ENCODE measurements at places on chromosomes 6 and 20.

GRCh38 chr6:17505062-17505476 lies 95.0 kb upstream of the FAM8A1 start:
- H3K4me3 ChIP-seq, result no peak overlapping the region
- H3K36me3 ChIP-seq, result no peaks in the 10 kb centered on the region
- no peaks in the 10 kb centered on the region for H3K4me1 ChIP-seq
- H3K27me3 ChIP-seq, result no peaks in the 10 kb centered on the region
- DNase-seq, result no peak
- no peak overlapping the region for H3K27ac ChIP-seq

DNA sequence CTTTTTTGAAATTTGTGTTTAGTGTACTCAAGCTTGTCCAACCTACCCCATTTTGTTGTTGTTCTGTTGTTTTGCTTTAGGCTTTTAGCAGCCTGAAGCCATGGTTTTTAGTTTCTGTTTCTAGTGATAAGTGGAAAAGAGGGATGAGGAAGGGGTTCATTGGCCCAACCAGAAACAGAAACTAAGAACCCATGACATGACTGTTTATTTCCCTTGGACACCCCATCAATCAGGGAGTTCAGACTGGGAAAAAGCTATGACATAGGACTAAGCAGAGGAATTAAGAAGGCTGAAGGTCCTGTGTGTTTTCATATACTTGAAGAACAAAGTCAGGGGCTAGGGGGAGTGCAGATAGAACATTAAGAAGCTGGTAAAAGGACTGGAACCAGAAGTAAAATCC lies 194.5 kb upstream of the THEMIS start:
- no peak overlapping the region for H3K4me3 ChIP-seq
- H3K27me3 ChIP-seq, result no peaks in the 10 kb centered on the region
- H3K4me1 ChIP-seq, result peaks cover 6% of the 10 kb centered on the region

DNA sequence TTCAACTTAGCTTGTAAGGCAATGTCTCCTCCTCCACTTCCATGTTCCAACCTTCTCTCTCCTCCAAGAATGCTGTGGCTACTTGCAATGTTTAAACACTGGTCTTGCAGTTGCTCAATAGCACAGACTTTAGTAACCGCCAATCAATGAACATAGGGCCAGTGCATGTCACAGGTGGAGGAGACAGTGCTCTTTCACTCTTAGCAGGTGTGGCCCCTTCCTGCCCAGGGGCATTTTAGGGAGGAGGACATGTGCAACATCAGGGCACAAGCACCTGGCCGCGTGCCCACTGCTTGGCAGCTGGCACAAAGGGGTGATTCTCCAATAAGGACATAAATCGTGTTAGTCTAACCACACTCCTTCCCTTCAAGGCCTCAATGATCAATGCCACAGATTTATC lies 41.3 kb downstream of the ADGRF1 start:
- H3K4me3 ChIP-seq, result no peak overlapping the region
- H3K27ac ChIP-seq, result no peak overlapping the region
- H3K36me3 ChIP-seq, result no peaks in the 10 kb centered on the region
- H3K27me3 ChIP-seq, result no peaks in the 10 kb centered on the region

- H3K4me1 ChIP-seq, result no peaks in the 10 kb centered on the region
- no peak overlapping the region for H3K4me3 ChIP-seq
- H3K27ac ChIP-seq, result no peak overlapping the region
- no peak for DNase-seq
- no peaks in the 10 kb centered on the region for H3K27me3 ChIP-seq
These were observed 65.1 kb downstream of the DLGAP4 start for GRCh38 chr20:36370991-36371790.

GRCh38 chr6:24274441-24275083 lies 83.3 kb downstream of the DCDC2 start:
- no peaks in the 10 kb centered on the region for H3K4me1 ChIP-seq
- no peaks in the 10 kb centered on the region for H3K27me3 ChIP-seq
- H3K4me3 ChIP-seq, result no peak overlapping the region
- H3K36me3 ChIP-seq, result no peaks in the 10 kb centered on the region
- H3K27ac ChIP-seq, result no peak overlapping the region

- no peak overlapping the region for H3K27ac ChIP-seq
- H3K27me3 ChIP-seq, result no peaks in the 10 kb centered on the region
- H3K4me1 ChIP-seq, result no peaks in the 10 kb centered on the region
- H3K36me3 ChIP-seq, result no peaks in the 10 kb centered on the region
- DNase-seq, result no peak
These were observed 14.6 kb upstream of the ZMYND8 start for GRCh38 chr20:47370850-47371782.
